Mesenteric fat pad (tissue), 1 donor: ENCODE measurements at places on chromosomes 1 and 21. TPM values are rescaled to one million over a fixed set of nuclear protein-coding genes. Genes with fewer than 3 reads are reported as not detected.

GFI1 gene
- total RNA-seq: 0.51 TPM

KIF21B gene
- 2.8 TPM for total RNA-seq

GRCh38 chr1:109595531-109595930 is 23.9 kb downstream of the GNAT2 start:
- DNase-seq: no peak

- DNase-seq: no peak
These were observed 176.3 kb upstream of the SGIP1 start for GRCh38 chr1:66357478-66358197.

NCF2 gene
- 40.8 TPM for total RNA-seq

CDKN2C gene
- 33.1 TPM for total RNA-seq

DNAH14 gene
- 4.8 TPM for total RNA-seq

DNA sequence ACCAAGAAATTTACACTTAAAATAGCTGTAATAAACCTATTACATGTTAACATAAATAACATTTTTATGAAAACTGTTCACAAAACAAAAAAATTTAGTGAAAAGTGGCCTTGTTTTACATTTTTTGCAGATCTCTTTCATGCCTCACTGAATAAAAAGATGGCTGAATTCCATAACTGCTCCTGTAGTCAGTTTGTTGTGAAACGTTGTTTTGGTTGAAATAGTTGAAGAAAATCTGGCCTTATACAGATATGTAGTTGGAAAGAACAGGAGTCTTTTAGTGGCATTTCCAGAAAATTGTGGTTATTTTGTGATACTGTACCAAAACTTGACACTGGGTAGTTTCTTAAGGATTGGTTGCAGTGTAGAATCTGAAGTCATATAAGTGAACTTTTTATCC is 18.1 kb downstream of the ITSN1 start:
- DNase-seq: no peak

GRCh38 chr21:39867198-39867650 is at the start of gene PCP4:
TSS of gene PCP4 (plus strand) at chr21:39867438. CDS start at chr21:39867502, 64 bp downstream.
- no peak for DNase-seq

GRCh38 chr1:165218731-165219130 is 137.8 kb downstream of the LMX1A start:
- DNase-seq: no peak

DNA sequence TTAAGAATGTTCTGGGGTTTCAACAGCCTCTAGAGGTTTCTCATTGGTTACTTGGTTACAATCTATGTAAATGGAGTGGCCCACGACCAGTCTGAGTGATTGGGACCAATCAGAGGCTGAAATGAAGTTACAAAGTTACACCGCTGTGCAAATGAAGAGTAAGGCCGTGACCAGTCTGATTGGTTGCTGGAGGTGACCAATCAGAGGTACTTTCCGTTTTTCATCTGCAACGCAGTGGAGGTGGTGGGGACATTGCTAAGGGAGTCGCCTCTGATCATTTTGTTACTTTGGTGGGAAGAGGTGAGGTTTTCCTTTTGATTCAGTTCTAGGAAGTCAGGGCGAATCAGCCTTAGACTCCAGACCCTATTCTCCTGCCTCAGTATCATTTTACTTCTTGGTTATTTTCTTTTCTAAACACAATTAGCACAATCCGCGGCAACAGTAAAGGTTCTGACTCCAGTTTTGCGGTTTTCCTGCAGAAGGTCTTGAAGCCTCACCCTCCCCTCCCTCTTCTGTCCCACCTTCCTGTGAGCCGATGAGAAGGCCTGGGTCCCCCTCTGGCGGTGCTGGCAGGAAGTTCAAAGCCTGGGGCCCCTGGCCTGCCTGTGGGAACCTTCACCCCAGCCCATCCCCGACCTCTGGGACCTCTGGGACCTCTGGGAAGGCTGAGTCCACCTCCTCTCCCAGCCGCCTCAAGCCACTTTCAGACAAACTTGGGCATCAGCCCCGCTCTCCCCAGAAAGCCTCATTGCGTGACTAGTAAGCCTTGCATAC is 38.7 kb upstream of the TTC34 start:
- DNase-seq: no peak

DNA sequence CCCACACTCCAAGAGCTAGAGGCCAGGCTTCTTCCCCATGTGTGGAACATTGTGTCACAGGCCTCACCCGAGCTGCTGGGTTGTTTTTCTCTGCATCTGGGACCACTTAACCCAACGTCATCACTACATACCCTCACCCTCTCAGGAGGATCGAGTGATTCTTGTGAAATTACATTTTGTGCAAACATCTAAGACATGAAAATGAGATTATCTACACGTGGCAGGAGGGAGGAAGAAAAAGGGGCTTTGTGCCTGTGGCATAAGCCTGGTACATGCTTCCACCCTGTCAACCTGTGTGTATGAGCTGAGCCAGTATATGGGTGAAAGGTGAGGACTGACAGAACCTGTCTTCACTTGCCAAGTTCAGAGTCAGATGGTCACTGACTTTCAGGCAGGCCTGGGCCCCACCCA is 1.6 kb downstream of the CPT2 start:
- no peak for DNase-seq

POU3F1 gene
- total RNA-seq: 0.19 TPM
